NCI-H2107 (cell line): ENCODE measurements at places on chromosomes 5 and 9.

- DNase-seq: no peak
Observed at GRCh38 chr9:6126377-6126776, 89.2 kb upstream of the IL33 start.

- no peak for DNase-seq
Observed at GRCh38 chr5:165201369-165201768, 1696.0 kb downstream of the MAT2B start.

DNA sequence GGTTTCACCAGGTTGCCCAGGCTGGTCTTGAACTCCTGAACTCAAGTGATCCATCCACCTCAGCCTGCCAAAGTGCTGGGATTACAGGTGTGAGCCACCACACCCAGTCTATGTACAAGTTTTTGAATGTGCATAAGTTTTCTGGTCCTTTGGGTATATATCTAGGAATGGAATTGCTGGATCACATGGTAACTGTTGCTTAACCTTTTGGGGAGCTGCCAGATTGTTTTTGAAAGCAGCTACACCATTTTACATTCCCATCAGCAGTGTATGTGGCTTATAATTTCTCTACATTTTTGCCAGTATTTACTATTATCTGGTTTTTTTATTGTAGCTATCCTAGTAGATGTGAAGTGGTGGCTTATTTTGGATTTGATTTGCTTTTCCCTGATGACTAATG, 8.9 kb upstream of the LNPEP start:
- no peak for DNase-seq

DNA sequence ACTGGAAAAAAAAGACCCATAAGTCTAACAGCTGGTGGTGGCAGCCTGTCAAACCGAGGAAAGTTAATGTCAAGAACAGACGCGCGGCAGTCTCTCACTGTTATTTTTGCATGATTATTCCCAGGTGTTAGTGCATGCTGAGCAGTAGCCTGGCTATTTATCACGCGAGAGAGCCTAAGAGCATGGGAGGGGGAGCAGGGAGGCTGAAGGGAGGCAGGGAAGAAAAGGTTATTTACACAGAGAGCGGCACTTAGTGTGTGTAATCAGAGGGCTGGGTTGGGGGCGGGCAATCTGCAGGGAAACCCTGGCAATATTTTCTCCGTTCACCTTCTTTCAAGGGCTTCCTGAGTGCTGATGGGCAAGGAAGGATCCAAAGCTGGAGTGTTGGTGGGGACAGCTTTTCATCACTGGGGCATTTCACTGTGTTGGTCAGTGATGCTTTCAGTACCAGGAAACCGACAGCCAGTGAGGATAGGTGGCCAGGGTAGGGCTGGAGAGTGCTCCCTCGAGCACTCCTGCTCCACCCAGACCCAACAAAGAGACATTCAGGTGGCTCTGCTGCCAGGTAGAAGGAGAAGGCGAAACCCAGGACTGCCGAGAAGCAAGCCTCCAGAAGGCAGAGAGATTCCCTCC, 39.6 kb downstream of the ZNF608 start:
- DNase-seq: peak; percentile 21

GRCh38 chr5:133469846-133470245, 142.5 kb downstream of the FSTL4 start:
- no peak for DNase-seq

- no peak for DNase-seq
Observed at GRCh38 chr9:134602547-134603362, 38.8 kb upstream of the COL5A1 start.

GRCh38 chr5:174533751-174534241, 190.6 kb upstream of the MSX2 start:
- DNase-seq: no peak

DNA sequence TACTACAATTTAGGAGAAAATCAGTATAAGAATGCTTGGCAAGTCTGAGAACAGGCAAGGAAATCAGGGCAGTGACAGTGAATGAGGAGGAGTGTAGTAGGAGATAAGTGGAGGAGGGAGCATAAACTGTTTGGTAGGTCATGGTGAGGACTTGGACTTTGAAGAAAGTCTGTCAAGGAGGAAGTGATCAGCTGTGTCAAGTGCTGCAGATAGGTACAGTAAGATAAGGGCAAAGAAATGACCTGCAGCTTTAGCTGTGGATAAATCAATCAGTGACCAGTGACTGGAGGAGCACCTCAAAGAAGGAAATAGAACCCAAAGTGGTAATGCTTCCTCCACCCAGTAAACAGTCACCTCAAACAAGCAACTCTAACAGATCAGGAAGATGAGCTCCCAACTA, 106.3 kb downstream of the RAPGEF6 start:
- no peak for DNase-seq

- no peak for DNase-seq
Observed at GRCh38 chr5:41526699-41527098, 16.3 kb upstream of the PLCXD3 start.
